ENCODE measurements at places on chromosomes 6 and 20.

GRCh38 chr6:122861594-122861993 lies 72.5 kb downstream of the SMPDL3A start:
- DNase-seq, result no peak

GRCh38 chr20:43855803-43856202 lies 58.8 kb upstream of the TOX2 start:
- DNase-seq, result no peak

DNA sequence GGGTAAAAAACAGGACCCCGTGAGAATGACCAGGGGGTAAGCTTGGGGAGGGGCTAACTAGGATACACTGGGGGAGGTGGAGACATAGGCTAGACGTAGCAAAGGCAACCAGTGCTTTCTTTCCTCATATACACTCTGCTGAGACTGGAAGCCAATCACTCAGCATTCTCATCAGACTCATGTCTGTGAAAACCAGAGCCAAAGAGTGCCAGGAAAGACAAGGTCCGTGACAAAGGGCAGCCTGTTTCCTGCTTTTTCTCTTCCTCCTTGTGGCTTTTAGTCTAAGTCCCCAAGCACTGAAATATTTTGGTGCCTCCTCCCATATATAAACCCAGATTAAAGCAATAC lies 97.9 kb upstream of the NEDD9 start:
- no peak for DNase-seq

DNA sequence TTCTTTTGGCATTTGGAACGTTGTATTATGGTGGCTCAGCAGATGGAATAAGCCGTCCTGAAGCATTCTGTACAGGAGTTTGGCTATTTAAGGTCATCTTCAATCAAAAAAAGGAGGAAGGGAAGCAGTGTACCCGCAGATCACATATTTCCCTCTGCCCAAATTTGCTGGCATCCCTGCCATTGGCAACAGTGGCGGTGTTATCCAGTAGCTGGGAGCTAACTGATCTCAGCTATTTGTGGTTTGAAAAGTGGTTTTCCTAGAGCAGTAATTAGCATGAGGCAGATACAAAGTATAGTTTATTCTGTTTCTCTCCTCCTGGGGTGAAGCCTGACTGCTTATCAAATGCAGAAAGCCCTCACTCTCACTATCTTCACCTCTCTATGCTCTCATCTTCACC lies 576.8 kb downstream of the QKI start:
- no peak for DNase-seq

GRCh38 chr20:37726971-37727956 lies 33.4 kb downstream of the CTNNBL1 start:
- no peak for DNase-seq

GRCh38 chr6:153625089-153625488 lies 414.0 kb upstream of the OPRM1 start:
- DNase-seq, result no peak

DNA sequence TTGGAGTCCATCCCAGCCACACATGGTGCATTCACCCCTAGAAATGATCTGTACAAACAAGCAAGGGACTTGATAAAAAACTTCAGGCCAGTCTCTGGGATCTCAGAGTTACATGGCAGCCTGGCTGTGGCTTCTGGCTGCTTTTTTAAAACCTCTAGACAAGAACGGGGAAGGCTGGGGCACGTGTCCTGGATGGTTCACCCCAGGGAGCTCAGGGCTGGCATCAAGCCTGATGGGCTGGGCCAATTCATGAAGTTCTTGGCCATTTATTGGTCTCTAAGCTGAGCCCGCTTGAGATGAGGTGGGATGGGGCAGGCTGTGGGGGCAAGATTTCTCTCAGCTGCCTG lies 10.4 kb upstream of the ZFAND3 start:
- no peak for DNase-seq

- DNase-seq, result no peak
Observed at GRCh38 chr6:35640017-35640664, 48.6 kb downstream of the FKBP5 start.

- peak; percentile 26 for DNase-seq
Observed at GRCh38 chr6:138161338-138162110, at the start of gene ARFGEF3. ARFGEF3 (plus strand) TSS chr6:138161939; CDS start chr6:138162087, 148 bp downstream.

- no peak for DNase-seq
Observed at GRCh38 chr6:901696-902460, 208.9 kb upstream of the EXOC2 start.

- no peak for DNase-seq
Observed at GRCh38 chr20:4898282-4899244, 102.7 kb downstream of the SLC23A2 start.

DNA sequence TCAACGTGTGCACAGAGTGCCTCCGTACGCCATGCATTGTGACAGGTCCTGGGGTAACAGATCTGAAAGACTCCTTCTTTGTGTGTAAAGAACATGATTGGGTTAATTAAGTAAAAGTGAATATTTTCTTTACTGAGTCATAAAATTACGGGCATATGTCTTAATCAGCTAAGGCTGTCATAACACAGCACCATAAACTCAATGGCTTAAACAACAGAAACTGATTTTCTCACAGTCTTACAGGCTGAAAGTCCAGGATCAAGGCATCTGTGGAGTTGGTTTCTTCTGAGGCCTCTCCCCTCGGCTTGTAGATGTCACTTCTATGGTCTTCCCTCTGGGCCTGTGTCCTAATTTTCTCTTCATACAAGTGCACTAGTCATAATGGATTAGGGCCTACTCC lies 176.9 kb downstream of the MTFR2 start:
- no peak for DNase-seq

GRCh38 chr6:14912226-14912625 lies 333.6 kb upstream of the JARID2 start:
- no peak for DNase-seq

DNA sequence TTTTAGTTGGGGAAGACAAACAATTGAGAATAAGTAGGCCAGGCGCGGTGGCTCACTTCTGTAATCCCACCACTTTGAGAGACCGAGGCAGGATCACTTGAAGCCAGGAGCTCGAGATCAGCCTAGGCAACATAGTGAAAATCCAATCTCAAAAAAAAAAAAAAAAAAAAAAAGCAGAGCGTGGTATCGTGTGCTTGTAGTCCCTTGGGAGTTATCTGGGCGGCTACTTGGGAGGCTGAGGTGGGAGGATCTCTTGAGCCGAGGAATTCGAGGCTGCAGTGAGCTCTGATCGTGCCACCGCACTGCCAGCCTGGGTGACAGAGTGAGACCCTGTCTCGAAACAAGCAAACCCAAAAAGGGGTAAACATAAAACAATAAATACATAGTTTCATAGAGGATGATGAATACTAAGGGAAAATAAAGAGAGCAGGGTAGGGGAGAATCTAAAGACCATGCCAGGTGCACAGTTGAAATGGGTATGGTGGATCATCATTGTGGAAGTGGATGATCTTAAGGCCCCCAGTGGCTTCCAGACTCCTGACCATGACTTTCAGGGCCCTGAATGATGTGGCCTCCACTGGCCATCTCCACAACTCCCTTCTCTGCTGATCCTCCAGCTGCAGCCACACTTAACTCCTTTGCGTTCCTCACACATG lies 947 bp downstream of the POFUT1 start:
- DNase-seq, result no peak

DNA sequence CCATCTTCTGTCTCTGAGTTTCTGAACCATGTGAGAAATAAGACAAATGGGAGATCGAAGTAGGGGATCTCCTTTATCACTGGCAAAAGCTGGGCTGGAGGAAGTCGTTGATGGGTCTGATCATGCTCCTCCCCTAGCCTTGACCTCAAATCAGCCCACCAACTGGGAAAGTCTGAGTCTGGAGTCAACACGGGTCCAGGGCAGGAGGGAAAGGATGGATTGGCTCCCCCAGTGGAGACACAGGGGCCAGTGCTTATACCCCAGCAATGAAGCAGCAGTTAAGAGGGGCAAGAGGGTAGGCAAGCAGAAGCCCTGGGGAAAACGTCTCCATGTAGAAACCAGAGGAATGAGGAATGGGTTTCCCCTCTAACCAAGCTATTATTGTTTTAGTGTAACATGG lies 152.6 kb downstream of the TBC1D7 start:
- DNase-seq, result no peak

- no peak for DNase-seq
Observed at GRCh38 chr6:118735320-118735719, 83.9 kb upstream of the CEP85L start.

DNA sequence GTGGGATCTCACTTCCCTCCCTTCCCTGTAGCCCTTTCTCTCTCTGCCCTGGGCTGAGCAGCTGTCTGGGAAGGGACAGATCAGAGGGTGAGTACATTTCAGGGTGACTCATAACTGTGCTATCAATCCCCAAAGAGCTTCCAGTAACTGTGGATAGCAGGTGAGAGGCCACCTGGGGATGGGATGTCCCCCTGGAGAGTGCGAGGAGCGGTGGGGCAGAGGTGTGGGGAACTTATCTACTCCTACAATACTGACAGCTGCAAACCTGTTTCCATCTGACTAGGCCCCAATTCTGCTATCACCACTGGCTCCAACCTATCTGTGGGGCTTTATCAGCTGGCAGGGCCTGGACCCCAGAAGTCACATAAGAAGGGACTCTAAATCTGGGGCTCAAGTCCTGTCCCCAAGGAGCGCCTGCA lies 32.6 kb downstream of the KCNK5 start:
- no peak for DNase-seq

DNA sequence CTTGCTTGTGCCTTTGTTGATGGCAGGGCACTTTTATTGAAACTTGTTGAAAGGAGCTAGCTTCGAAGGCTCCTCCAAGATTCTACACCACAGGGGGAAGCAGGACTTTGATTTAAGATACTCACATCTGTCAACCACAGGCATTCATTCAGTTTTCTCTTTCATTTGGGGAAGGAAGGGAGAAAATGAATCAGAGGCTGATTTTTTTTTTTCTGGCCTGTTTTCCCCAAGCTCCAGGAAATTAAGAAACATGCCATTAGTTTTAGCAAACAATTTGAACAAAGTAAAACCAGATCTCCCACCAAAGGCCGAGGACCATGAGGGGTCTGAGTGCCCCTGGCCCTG lies 8.7 kb upstream of the APCDD1L start:
- no peak for DNase-seq

DNA sequence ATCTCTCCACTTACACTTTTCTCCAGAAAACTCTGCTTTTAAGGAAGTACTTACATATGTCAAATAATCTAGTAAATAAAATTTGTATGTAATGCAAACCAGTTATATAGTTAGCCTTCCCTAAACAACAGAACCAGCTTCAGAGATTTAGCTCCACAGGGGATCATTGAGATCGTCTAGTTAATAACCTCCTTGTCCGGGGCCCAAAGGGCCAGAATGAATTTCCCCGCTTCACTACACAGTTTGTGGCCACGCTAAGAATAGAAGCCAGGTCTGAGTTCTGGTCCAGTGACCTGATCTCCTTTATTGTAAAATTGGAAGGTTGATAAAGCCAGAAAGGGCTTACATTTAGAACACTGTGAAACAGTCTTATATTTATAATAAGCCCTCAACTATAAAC lies 245.2 kb downstream of the TPBG start:
- DNase-seq, result no peak

- DNase-seq, result no peak
Observed at GRCh38 chr6:124073021-124073420, 269.4 kb downstream of the NKAIN2 start.

DNA sequence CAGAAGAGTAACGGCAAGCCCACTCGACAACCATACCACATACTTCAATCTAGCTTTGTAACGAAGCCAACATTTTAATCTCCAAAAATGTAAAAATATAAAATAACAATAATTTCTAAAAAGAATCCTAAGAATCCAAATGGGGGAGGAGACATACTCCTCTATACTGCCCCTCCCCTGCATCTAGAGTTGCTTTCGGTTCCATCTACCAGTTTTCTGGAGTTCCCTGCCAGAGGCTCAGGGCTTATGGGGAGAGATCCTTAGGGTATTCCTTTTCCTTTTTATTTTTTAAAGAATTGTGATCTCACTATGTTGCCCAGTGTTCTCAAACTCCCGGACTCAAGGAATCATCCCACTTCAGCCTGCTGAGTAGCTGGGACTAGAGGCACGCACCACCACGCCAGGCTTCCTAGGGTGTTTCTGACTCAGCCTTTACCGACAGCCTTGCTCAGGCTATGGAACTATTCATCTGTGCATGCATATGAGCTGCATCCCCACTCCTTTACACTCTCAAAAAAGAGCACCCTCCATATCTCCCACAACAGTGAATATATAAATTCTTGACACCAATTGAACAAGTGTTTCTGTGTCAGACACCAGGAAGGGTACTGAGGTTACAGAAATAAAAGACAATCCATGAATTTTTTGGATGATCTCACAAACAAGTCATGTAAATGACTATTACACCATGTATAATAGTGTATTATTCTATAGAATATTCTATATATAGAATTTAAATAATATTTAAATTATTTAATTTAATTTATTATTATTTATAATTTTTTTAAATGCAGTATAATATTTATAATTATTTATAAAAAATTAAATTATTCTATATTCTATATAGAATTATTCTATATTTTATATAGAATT lies 40.7 kb upstream of the UBR2 start:
- no peak for DNase-seq

DNA sequence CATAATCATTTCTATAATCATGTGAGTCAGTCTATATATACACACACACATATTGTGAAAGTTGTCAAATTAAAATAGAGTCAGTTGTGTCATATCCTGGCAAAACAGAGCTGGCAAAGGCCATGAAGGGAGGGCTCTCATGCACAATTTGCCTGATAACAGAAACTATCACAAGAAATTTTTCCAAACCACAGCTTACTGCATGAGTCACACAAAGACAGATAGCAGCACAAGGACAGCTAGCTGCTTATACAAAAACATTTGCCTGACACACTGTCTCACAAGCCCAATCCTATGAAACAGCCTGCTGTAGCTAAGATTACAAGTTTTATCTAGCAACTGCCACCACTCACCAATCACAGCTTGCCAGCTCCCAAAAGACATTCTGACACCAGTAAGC lies 848.5 kb upstream of the MAN1A1 start:
- DNase-seq, result no peak

DNA sequence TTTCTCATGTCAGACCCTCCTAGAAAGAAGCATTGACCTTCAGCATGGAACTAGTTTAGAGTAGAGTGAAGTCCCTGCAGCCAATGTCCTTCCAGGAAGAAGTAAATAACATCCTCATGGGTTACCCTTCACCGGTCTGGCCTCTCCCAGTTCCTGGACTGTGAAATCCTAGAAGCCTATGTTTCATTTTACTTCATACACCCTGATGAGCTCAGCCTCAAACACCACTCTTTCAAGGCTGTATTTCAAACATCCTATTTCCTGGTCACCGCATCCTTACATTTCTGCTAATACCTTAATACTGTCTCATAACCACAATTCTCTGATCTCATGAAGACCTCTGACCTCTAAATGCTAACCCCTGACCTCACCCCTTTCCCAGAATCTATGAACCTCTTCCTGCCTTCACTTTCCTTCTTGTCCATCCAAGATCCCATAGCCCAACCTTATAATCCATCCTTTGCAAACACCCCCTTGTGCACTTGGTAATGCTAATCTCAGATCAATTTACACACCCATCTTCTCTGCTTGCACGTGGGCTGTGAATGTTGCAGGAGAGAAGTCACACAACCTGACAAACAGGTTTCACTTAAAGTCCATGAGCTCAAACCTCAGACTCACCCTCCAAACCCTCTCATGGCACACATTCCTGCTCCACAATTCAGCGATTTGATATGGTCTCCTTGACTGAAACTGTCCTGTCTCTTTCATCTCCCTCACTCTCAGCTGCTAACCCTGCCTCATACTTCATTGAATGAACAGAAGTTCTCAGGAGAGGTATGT lies 30.2 kb downstream of the SLC2A10 start:
- DNase-seq, result no peak
